ENCODE measurements at places on chromosomes 13 and 19. TPM values are rescaled to one million over a fixed set of nuclear protein-coding genes. Genes with fewer than 3 reads are reported as not detected.

Gene FFAR1
- total RNA-seq: not detected

GRCh38 chr13:20344836-20345490 is 112.8 kb upstream of the GJB6 start:
- peaks cover 8% of the 10 kb centered on the region for H3K4me1 ChIP-seq
- DNase-seq: no peak
- no peak overlapping the region for H3K4me3 ChIP-seq

- H3K27me3 ChIP-seq: no peaks in the 10 kb centered on the region
- H3K4me1 ChIP-seq: no peaks in the 10 kb centered on the region
- H3K27ac ChIP-seq: no peak overlapping the region
Measured at GRCh38 chr13:37187621-37188020, 82.2 kb upstream of the CSNK1A1L start.

DNA sequence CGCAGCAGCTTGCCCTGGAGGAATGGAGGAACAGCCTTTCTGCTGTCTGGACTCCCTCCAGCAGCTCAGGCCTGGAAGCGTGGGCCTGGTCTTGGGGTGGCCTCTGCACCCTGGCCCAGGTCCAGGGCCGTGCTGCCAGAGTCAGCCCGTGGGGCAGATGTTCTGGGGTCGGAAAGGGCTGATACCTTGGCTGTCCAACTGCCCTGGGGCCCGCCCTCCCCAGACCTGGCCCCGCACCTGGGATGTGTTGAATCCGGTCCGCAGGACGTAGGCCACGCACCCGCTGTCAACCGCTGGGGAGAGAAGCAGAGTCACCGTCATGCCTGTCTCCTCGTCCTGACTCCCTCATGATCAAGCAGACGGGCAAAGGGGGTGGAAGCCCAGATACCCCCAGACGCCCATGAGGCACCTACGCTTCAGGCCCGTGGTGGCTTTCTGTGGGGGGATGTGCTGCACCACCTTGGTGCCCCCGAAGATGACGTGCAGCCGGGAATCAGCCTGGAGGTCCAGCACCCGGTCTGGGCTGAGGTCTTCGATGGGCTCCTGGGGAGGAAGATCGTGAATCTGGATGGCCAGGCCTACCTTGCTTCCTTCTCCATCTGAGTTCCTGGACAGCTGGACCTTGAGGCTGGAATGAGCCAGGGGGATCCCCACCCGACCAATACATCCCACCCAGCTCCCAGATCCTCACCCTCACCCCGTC is 7.7 kb downstream of the ATP13A1 start:
- H3K36me3 ChIP-seq: peaks cover 77% of the 10 kb centered on the region
- no peaks in the 10 kb centered on the region for H3K4me1 ChIP-seq
- no peak overlapping the region for H3K27ac ChIP-seq
- no peaks in the 10 kb centered on the region for H3K27me3 ChIP-seq
- no peak for DNase-seq
- no peak overlapping the region for H3K4me3 ChIP-seq

- H3K4me1 ChIP-seq: peaks cover 3% of the 10 kb centered on the region
Measured at GRCh38 chr19:18117692-18118378, 20.3 kb downstream of the MAST3 start.

Gene SH2D3A
- total RNA-seq: 22.1 TPM

GRCh38 chr19:51687791-51688670 is 5.1 kb upstream of the SPACA6 start:
- peaks cover 18% of the 10 kb centered on the region for H3K4me1 ChIP-seq
- H3K36me3 ChIP-seq: no peaks in the 10 kb centered on the region
- peak; percentile 77 for DNase-seq
- no peak overlapping the region for H3K27ac ChIP-seq
- H3K4me3 ChIP-seq: peak overlapping the region; percentile 64

All from H1 (cell line).